ENCODE measurements at places on chromosomes 5 and 9.

- DNase-seq = no peak
Observed at GRCh38 chr5:154273028-154273617, 82.6 kb downstream of the GALNT10 start.

- DNase-seq = no peak
Observed at GRCh38 chr9:107312376-107313050, 29.4 kb downstream of the RAD23B start.

GRCh38 chr9:32587901-32588300, 14.9 kb upstream of the NDUFB6 start:
- peak; percentile 31 for DNase-seq

DNA sequence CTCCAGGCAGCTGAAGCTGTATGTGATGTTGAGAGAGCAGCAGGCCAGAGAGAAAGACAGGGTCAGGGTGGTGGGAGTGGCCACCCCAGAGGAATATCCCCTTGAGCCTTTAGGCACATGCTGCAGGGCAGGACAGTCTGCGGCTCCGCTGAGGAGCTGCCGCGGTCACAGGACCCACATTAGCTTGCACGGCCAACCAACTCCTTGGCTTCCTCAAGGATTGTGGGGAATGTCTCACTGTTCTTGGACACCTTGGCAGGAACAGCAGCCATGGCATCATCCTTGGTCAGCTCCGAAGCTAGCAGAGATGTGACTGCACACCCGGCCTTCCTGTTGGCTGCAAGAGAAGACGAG, 27.8 kb downstream of the PCDHGC5 start:
- no peak for DNase-seq

DNA sequence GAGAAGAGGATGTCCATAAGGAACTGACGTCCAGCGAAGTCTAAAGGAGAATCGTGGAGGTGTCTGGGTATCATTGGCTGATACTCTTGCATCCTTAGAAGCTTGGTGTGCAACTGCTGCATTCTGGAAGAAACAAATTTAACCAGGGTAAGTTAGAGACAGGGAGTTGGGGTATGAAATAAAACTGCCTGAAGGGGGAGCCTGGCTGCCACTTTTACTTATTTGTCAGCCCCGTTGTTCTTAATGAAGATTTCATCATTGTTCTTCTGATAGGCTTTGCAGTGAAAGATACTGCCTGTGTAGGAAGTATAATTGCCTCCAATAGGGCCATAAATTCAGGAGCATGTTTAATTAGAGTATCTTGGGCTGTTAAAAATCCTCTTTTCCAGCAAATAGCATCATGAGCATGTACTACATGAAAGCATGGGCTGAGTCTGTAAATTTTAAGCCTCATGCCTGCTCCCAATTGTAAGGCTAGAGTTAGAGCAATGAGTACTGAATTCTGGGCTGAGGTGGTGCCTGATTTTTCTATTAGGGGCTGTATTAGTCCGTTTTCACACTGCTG, 1264.5 kb upstream of the ACO1 start:
- DNase-seq = peak; percentile 34

DNA sequence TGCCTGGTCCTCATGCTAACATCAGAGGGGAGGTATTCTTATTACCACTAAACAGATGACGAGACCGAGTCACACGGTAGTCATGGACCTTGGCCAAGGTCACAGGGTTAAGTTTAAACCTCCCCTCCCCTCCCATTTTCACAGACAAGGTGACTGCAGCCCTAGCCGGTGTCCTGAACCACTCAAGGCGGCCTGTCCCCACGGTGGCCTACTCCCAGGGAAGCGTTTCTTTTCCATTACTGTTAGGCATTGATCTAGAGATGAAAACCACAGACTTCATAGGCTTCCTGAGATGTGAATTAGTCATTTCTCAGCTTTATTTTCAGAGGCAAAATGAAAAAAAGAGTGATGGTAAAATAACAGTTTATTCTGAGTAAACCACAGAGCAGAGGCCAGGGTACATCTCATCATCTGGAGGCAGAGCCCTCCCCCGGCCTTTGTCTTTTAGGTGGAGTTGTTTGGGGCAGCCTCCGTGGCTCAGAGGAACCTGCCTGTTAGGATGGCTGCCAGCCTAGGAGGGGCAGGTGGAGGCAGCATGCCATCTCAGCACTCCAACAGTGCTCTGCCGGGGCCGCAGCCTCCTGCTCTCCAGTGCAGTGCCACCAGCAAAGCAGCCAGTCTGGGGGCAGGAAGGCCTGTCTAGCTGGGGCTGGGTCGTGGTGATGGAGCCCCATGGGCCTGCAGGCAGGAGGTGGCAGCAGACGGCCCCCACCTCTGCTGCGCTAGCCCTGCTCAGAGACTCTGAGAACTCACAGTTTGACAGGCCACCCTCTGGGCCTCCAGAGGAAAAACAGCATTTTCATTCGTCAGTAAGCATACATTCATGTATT, 71.2 kb downstream of the RAPGEF1 start:
- DNase-seq = peak; percentile 84

DNA sequence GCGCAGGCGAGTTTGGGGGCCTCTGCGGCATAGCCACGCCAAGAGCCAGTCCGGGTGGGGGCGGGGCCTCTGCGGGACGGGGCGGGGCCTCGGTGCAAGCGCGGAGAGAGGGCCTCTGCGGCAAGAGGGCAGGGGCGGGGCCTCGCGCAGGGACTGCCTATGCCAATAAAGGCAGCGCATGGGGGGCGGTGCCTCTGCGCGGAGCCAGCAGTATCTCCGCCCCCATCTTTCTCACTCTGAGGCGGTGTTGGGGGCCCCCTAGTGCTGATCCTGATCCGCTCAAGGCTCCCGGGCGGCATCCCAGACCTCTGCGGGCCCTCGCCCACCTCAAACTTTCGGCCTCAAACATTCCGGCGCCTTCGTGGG, 9.2 kb upstream of the GPRIN1 start:
- peak; percentile 93 for DNase-seq

- DNase-seq = no peak
Observed at GRCh38 chr9:113705306-113705927, 170.7 kb upstream of the ZNF618 start.

DNA sequence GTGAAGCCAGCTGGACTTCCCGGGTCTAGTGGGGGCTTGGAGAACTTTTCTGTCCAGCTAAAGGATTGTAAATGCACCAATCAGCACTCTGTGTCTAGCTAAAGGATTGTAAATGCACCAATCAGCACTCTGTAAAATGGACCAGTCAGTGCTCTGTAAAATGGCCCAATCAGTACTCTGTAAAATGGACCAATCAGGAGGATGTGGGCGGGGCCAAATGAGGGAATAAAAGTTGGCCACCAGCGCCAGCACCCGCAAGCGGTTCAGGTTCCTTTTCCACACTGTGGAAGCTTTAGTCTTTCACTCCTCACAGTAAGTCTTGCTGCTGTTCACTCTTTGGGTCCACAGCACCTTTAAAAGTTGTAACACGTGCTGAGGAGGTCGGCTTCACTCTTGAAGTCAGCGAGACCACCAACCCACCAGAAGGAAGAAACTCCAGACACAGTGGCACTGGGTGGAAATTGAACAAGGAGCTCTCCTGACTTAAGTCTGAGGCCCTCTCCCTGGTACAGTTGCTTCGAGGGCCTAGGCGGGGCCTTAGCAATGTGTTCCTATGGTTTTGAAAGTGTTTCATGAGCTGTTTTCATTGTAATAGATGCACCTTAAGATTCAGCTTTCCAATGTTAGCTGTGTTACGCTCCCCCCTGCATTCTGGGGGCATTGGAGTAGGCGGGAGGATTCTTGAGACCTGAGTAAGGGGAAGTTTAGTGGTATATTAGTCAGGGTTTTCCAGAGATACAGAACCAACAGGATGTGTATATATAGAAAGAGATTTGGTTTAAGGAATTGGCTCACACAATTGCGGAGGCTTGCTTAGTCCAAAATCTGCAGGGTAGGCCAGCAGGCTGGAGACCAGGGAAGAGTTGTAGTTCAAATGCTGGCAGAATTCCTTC, 21.5 kb upstream of the MYO10 start:
- no peak for DNase-seq

- DNase-seq = no peak
Observed at GRCh38 chr5:120358949-120359348, 105.2 kb upstream of the PRR16 start.

GRCh38 chr5:96870094-96871026, 5.9 kb upstream of the ERAP2 start:
- peak; percentile 49 for DNase-seq

GRCh38 chr9:122307925-122308324, 43.2 kb downstream of the MRRF start:
- no peak for DNase-seq

DNA sequence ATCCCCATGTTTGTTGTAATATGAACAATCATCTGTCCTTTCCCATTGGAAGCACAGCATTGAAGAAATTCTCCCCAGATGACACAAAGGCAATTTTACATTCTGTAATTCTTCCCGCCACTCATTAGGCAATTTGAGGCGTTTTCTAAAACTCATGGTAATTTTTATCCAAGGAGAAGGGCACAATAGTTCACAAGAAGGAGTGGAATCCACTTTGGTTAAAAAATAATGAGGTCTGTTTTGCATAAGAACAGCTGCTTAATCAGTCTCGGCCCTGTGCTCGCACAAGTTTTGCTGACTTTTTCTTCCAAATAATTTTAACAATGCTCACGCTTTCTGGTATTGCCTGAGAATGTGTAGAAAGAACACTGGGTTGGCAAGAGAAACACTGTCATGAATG, 94.0 kb downstream of the CAVIN4 start:
- DNase-seq = no peak

GRCh38 chr9:110427497-110428104, 89.9 kb upstream of the TXNDC8 start:
- peak; percentile 54 for DNase-seq

- DNase-seq = no peak
Observed at GRCh38 chr9:114370251-114370967, 17.4 kb downstream of the AKNA start.

DNA sequence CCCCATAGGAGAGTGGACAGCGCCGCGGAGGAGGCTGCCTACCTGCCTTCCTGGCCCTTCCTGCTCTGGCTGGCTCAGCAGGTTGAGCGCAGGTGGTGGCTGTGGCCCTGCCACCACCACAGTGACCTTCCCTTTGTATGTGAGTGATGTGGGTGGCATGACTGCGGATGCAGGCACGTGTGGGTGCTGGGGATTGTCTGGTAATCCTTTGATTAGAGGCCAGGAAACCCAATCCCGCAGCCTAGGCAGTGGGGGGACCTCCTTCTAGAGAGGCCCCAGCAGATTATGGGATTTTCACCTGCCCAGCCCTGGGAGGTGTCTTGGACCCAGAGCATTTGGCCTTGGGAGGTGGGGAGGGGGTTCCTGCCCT, 16.5 kb downstream of the RXRA start:
- no peak for DNase-seq

- DNase-seq = no peak
Observed at GRCh38 chr5:160029004-160029403, 20.1 kb downstream of the TTC1 start.

Data from activated CD4-positive, alpha-beta T cell treated with anti-CD3 and anti-CD28 coated beads for 48 hours (primary cell).